ENCODE measurements at places on chromosomes 3 and 15. TPM values are rescaled to one million over a fixed set of nuclear protein-coding genes. Genes with fewer than 3 reads are reported as not detected.

MME gene
- total RNA-seq = 0.12 TPM

SECISBP2L gene
- total RNA-seq = 4.3 TPM

ALDH1A3 gene
- 141 TPM for total RNA-seq

IL16 gene
- total RNA-seq = not detected

CTXN2 gene
- not detected for total RNA-seq

FEZF2 gene
- total RNA-seq = not detected

FRMD4B gene
- 6.0 TPM for total RNA-seq

LCTL gene
- total RNA-seq = not detected

CACNA2D3 gene
- total RNA-seq = 6.1 TPM

AGTR1 gene
- total RNA-seq = 0.03 TPM

TMIE gene
- total RNA-seq = not detected

GHSR gene
- not detected for total RNA-seq

TRH gene
- total RNA-seq = not detected

WDR93 gene
- total RNA-seq = 1.5 TPM

MCTP2 gene
- 13.0 TPM for total RNA-seq

All from Caki2 (cell line).